ENCODE measurements at places on chromosomes 4 and X.

DNA sequence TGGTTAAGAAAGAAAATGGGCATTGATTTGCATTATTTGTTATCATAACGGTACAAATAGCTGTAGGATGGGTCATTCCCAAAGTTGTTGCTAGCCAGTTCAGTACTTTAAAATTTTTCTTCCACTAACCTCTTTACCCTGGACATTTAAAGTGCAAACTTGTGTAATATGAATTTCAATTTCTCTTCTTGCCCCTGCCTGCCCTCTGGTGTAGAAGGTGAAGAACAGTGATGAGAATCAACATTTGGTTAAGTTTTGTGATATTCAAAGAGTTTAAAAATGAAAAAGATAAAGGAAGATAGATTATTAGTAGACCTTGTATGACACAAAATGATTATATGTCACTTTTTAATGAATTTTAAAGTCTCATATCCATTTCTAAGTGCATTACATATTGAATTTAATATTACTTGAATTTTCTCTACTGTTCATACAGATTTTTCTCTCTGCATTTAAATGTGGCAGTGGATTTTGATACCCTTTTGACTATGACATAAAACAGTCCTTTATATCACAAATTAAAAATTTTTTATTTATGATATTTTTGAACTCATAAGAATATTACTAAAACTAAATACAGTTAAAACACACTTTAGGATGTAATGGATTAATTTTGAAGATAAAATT, 337.7 kb downstream of the BMPR1B start:
- peak; percentile 67 for DNase-seq

DNA sequence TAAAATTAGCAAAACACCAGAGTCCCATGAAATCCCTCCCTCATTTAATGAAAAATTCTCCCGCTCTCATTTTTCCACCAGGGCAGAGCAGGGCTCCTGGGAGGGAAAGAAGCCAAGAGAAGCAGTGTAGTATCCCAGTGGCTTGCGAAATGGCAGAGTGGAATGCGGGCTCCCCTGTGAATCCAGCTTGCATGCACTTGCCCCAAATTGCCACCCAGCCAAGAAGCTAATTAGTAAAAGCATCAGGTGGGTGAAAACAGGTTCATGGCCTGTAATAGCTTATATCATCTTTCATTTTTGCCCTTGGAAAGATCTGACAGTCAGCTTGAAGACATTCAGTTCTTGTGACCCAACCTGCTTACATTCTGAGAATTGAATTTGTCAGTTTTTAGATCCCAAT, 10.1 kb downstream of the AMOT start:
- DNase-seq: no peak

DNA sequence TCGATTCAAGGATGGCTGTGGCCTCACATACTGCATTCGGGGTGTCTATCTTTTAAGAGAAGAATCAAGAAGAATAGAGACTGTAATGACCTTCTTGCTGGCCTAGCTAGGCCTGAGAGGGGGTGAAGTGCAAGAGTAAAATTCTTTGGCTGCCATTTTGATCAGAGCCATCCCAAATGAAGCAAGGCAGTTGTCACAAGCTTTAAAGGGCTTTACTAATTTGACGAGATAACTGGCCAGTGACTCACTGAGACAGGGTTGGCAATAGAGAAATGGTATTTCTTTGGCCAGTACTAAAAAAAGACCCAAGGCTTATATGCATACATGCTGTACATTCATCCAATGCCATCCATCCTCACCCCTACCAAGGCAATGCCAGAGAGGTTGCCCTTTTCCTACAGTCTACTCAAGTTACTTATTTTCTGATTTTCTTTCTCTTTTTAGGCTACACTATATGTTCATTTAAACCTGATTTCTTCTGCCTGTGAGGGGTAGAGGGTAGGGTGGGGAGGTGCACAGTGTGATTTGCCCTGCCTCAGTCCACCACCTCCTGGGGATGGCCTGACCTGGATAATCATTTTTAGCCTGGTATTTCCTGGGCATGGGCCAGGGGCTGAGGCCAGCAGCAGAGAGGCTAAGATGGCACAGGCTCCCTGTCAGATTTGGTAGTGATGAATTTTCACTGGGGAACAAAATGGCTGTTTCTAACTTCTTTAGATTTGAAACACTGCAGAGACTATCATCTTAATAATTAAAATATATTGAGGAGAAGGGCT, 32.2 kb downstream of the ATG4A start:
- no peak for DNase-seq

- DNase-seq: no peak
Measured at GRCh38 chr4:129371926-129372325, 276.0 kb downstream of the C4orf33 start.

- no peak for DNase-seq
Measured at GRCh38 chr4:79025170-79025569, 85.9 kb upstream of the PAQR3 start.

DNA sequence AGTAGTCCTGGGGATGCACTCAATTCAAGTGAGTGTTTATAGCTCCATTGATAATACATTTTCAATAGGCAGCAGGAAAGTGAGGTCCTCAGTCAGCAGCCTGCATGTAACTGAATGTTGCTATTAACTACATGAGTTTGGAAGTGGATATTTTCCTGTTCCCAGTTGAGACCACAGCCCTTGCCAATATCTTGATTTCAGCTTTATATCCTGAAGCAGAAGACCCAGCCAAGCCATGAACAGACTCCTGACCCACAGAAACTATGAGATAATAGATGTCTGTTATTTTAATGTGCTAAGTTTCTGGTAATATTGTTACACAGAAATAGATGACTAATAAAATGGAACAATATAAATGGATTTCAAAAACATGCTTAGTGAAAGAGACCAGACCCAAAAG, 63.7 kb downstream of the VSIG4 start:
- no peak for DNase-seq

- DNase-seq: peak; percentile 22
Measured at GRCh38 chrX:119189115-119189514, 47.0 kb upstream of the PGRMC1 start.

DNA sequence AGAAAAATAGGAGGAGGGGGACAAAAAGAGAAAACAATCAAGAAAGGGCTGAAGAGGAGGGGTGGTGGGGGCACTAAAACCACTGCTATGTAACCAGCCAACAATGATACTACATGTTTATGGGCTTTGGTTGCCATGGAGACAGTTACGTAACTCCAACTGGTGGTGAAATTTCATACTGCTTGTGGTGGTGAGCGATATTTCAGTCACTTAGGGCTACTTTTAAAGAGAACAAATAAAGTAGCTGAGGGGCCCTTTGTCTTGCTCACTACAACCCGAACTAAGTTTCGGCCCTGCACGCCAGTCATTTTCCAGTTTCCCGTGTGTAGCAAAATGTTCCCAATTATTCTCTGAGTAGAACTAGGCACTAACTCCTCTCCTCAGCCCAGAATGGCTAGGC, 275.2 kb upstream of the EDA2R start:
- DNase-seq: peak; percentile 24

GRCh38 chrX:122739770-122740169, 444.3 kb upstream of the GRIA3 start:
- peak; percentile 2 for DNase-seq

- DNase-seq: no peak
Measured at GRCh38 chr4:78014889-78015886, 41.9 kb upstream of the FRAS1 start.

DNA sequence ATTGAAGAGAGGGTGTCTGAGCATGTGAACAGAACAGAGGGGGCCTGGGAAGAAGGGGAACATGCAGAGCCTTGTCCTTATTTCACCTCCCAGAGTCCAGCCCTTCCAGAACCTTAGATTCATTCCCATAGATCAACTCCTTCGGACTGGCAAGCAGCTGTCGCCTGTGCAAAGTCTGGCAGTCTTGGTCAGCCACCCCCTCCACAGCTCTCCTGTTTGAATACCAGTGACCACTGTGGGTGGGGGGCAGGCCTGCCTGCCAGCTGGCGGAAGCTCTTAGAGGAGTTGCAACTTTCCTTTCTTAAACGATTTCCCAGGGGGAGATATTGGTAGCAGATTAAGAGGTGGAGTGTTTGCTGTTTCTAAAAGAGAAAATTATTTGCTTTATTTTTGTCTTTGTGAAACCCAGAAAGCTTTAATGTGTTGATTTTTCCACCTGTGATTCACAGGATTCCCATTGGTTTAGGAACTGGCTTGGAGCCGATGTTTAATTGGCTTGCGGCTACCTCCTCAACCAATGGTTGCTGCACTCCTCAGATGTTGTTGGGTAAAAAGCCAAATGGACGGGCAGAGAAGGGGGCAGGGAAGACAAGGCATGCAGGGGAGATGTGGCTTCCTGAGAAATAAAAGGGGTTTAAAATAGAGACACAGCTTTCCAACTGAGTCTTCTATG, 62.2 kb upstream of the PRPS1 start:
- DNase-seq: peak; percentile 70

- DNase-seq: no peak
Measured at GRCh38 chrX:139783959-139784358, 76.0 kb upstream of the MCF2 start.

DNA sequence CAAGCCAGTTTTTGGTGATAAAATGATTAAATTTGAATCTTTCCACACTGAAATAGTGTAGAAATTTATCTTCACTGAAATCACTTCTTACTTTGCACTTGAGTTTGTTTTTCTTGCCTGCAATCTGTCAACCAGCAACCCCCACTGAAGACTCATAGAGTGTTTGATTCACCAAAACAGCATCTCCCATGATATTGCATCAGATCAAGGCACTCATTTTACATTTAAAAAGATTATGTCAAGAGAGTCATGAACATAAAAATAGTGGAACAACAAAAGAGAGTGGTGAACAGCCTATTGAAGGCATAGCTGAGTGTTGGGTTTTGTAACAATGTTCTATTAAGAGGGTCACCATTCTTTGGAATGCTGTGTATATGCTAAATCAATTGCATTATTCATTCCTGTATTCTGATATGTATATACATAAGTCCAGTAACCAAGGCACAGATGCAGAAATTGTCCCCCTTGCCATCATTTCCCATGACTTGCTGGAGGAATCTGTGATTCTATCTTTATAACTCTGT, 1934.9 kb downstream of the ARAP2 start:
- no peak for DNase-seq

DNA sequence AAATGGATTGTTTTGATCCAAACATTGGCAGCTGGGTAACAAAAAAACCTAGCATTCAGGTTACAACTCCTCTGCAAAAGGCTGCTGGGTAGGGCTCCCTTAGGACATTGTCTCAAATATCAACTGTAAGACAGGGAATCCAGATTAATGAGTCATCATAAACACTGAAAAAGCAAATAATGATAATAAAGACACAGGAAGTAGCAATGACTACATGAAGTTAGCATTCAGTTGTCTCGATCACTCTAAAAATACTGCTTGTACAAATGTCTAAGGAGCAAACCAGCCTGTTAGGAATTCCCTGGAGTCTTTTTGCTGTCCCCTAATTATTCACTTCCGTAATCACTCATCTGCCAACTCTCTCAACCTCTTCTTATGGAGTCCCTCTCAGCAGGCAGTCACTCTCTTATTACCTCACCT, 259.2 kb downstream of the GPC3 start:
- no peak for DNase-seq

DNA sequence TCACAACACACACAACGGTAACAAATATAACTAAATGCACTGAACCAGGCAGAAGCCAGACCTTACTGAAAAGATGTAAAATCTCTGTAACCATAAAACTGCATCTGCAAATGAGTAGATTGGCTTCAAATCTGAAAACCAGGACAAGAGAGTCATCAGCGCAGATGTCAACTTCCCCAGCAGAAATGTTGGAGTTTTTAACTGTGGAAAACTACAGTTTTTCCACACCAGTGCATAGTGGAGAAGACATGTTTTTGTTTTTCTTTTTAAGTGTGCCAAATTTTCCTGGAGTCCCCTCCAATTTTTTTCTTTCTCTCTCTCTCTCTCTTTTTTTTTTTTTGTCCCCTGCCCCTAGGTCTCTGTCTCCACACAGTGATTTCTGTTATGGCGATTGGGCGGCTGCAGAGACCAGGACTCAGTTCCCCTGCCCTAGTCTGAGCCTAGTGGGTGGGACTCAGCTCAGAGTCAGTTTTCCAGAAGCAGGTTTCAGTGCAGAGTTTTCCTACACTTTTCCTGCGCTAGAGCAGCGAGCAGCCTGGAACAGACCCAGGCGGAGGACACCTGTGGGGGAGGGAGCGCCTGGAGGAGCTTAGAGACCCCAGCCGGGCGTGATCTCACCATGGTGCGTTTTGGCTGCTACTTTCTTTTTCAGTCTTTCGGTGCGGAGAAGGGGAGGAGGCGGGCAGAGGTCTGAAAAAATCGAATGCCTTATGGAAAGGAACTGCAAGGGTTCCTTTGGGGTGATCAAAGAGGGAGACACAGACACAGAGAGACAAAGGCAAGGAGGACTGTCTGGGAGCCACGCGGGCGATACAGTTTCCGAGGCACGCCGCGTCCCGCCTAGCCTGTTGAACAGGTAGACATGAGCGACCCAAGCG, at the start of gene GUCY1A1:
TSS of gene GUCY1A1 (plus strand) at position 505 of the 878 bp plus-strand sequence. CDS start 30,020 bp downstream, outside the sequence.
- no peak for DNase-seq

GRCh38 chr4:6339818-6340445, 70.3 kb downstream of the WFS1 start:
- DNase-seq: no peak

GRCh38 chrX:75156531-75156945, 455 bp upstream of the ABCB7 start:
- DNase-seq: peak; percentile 2

- no peak for DNase-seq
Measured at GRCh38 chrX:73977542-73978169, 326.3 kb upstream of the ZCCHC13 start.

DNA sequence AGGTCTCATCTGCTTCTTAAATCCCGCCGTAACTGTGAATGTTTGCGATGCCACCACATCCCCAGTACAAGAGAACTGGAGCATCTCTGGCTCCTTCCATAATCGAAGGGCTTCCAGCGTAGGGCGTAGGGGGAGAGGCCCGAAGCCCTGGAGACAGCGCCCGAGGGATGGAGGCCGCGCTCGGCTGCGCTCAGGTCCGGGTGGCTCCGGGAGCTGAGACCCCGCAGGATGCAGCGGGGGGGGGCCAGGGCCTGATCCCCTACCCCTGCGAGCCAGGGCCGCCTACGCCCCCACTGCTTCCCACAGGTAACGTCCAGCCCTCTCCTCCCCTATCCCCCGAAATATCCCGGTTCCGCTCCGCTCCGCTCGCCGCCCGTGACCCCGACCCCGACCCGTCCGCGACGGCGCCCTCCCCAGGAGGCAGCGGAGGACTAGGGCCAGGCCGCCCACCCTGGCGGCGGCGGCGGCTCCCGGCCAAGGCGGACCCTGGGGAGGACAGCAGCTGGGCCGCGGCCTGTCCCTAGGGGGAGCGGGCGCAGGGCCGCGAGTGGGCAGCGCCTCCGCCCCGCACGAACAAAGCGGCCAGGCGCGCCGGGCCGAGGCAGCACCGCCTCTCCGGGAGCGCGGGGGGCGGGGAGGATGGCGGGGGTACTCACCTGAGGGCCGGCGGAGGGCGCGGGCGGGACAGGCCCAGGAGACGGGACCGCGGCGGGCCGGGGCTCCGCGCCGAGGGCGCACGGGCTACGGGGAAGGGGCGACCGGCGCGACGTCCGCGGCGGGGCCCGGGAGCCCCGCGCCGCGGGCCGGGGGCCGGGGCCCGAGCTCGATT, 723 bp downstream of the WDFY3 start:
- DNase-seq: peak; percentile 32

GRCh38 chr4:53346920-53347852, 18.7 kb downstream of the SCFD2 start:
- DNase-seq: peak; percentile 14

- DNase-seq: no peak
Measured at GRCh38 chr4:42344309-42344708, 53.0 kb upstream of the SHISA3 start.

- DNase-seq: no peak
Measured at GRCh38 chr4:123064390-123064789, 142.0 kb upstream of the NUDT6 start.
